ENCODE measurements at places on chromosomes 7 and 10. TPM values are rescaled to one million over a fixed set of nuclear protein-coding genes. Genes with fewer than 3 reads are reported as not detected.

The NPY gene
- not detected for total RNA-seq

The ADAP1 gene
- total RNA-seq: 34.0 TPM

The PTN gene
- total RNA-seq: not detected

DNA sequence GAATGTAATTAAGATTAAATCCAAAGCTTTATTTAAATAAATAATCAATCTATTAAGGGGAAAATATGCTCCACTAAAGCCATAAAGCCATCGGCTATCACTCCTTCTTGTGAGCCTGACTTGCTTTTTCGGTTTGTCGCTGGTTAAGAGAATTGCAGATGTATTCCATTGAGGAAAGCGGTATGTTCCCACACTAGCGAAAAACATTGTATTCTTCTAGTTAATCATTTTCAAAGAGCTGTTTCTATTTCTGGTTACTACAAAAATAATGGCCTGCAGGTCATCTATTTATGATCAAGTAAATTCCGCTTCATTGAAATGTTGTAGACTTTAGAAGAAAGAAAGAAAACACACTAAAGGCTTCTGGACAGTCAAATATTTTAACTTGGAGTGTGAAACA, 173.4 kb downstream of the CACNB2 start:
- no peak for DNase-seq

DNA sequence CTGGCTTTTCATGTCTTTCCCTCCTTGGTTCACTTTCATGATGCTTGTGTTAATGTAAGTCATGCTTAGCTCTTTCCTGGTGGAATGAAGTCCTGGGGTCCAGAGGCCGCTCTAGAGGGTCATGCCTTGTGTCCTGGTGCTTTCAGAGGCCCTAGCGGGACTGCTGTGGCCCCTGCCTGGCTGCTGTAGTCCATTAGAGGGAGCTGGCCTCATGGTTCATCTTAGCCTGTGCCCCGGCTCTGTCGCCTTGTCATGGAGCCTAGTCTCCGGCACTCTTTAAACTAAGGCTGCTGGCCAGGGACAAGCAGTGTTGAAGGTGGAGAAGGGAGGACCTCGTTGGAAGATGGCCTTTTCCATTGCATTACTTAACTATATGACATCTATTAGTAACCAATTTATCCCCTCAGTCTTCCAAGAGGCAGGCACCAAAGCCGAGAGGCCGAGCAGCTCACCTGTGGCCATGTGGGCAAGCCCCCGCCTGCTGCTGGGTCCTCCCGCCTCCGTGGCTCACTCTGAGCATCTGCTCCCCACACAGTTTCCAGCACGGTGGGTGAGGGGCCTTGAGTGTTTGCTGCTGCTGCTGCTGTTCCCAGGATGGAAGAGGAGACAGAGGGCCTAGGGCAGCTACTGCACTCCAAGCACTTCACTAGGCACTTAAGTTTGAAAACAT, 5.0 kb upstream of the NDUFB2 start:
- DNase-seq: no peak

- DNase-seq: no peak
Measured at GRCh38 chr10:105596749-105597148, 955.7 kb downstream of the SORCS3 start.

DNA sequence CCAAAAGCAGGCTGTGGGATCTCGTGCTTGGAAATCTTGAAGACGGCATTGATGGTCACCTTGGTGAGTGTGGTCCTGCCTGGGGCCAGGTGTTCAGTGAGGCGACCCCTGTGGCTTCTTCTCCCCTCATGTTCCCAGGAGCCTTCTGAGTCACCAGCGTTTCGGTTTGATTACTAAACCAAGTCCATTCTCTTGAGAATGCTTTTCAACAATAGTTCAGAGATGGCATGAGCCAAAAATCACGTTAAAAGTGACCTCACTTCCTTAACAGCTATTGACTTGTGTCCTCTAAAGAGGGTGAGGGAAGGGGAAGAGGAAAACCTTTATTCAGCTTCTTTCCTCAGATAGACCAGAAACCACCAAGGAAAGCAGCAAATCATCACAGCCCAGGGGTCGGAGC, 315.2 kb downstream of the GATA3 start:
- no peak for DNase-seq

- no peak for DNase-seq
Measured at GRCh38 chr10:90871279-90871765, 452 bp upstream of the RPP30 start.

- DNase-seq: no peak
Measured at GRCh38 chr10:23417254-23417653, 21.6 kb upstream of the OTUD1 start.
